ENCODE measurements at places on chromosomes 2 and 18. TPM values are rescaled to one million over a fixed set of nuclear protein-coding genes. Genes with fewer than 3 reads are reported as not detected.

DNA sequence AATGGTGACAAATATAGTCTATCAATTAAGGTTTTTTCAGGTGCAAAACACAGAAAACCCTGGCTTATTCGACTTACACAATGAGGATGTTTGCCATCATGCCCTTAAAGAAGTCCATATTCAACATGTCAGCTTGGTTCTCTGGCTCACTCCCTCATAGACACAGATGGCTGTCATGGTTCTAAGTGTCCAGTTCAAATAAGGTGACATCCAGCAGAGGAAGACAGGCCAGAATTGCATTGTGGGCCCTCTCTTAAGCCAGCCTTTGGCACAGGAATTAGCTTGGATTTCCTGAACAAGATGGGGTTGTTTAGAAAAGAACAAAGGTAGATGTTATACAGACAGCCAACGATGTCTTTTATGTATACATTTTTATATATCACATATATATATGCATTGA, 18.7 kb upstream of the SLC1A4 start:
- no peaks in the 10 kb centered on the region for H3K4me1 ChIP-seq
- no peak for DNase-seq
- H3K36me3 ChIP-seq: no peaks in the 10 kb centered on the region
- H3K27me3 ChIP-seq: no peaks in the 10 kb centered on the region
- no peak overlapping the region for H3K4me3 ChIP-seq

Gene EFR3B
- total RNA-seq: 1.7 TPM

GRCh38 chr2:241892299-241893137, 23.0 kb downstream of the RTP5 start:
- H3K4me1 ChIP-seq: no peaks in the 10 kb centered on the region
- DNase-seq: no peak
- no peak overlapping the region for H3K27ac ChIP-seq
- no peaks in the 10 kb centered on the region for H3K27me3 ChIP-seq

DNA sequence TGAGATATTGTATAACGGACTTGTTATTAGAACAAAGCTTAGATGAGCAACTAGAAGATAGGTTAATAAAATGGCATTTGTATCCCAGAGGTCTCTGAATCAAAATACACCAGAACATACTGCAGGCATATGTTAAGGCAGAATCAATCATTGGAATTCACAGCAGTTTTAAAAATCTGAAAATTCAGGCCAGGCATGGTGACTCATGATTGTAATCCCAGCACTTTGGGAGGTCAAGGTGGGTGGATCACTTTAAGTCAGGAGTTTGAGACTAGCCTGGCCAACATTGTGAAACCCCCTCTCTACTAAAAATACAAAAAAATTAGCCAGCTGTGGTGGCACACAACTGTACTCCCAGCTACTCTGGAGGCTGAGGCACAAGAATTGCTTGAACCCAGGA, 405.2 kb downstream of the ZEB2 start:
- no peaks in the 10 kb centered on the region for H3K36me3 ChIP-seq
- H3K4me3 ChIP-seq: no peak overlapping the region
- H3K4me1 ChIP-seq: no peaks in the 10 kb centered on the region

Gene METAP1D
- total RNA-seq: 5.8 TPM

Gene CNDP1
- not detected for total RNA-seq

Gene KYNU
- 0.64 TPM for total RNA-seq

DNA sequence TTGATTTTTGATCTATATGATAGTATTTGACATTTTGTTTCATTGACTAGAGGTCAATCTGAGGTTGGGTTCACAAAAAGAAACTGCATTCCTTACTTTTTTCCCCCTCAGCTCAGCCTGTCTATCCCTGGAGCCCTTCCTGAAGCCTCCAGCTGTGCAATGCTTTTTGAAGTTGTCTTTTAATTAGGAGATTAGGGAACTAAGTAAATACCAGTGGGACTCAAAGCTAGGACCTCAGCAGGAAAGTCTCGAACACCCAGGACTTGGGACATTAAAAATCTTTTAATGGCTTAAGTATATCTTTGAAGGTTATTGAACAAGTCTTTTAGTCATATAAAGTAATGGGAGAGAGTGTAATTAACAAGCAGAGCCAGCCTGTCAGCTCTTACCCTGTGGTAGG, 220.2 kb downstream of the PDE11A start:
- DNase-seq: no peak
- no peaks in the 10 kb centered on the region for H3K27me3 ChIP-seq
- H3K27ac ChIP-seq: no peak overlapping the region
- H3K36me3 ChIP-seq: no peaks in the 10 kb centered on the region
- no peaks in the 10 kb centered on the region for H3K4me1 ChIP-seq

- no peaks in the 10 kb centered on the region for H3K36me3 ChIP-seq
- H3K4me1 ChIP-seq: no peaks in the 10 kb centered on the region
- no peak for DNase-seq
- no peaks in the 10 kb centered on the region for H3K27me3 ChIP-seq
- H3K27ac ChIP-seq: no peak overlapping the region
These were observed 20.7 kb upstream of the ZNF407 start for GRCh38 chr18:74577019-74577418.

Gene RNF125
- 13.9 TPM for total RNA-seq
